ENCODE measurements at places on chromosomes 11 and 22.
A peak's percentile ranks its signal among the peaks of the same experiment; 100 is the strongest.

DNA sequence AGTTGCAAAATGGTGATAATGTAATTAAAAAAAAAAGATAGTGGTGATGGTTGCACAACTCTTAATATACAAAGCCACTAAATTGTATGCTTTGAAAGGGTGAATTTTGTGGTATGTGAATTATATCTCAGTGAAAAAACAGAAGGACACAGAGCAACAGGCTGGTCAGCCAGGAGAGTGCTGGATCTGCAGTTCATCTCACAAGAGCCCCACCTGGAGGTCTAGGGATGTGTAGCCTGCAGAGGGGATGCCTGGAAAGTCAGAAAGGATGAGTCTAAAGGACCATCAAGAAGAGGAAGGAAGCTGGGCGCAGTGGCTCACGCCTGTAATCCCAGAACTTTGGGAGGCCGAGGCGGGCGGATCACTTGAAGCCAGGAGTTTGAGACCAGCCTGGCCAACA, 9.0 kb downstream of the POLR3H start:
- no peaks in the 10 kb centered on the region for H3K36me3 ChIP-seq
- no peak overlapping the region for H3K4me3 ChIP-seq
- DNase-seq = no peak
- no peaks in the 10 kb centered on the region for H3K27me3 ChIP-seq

DNA sequence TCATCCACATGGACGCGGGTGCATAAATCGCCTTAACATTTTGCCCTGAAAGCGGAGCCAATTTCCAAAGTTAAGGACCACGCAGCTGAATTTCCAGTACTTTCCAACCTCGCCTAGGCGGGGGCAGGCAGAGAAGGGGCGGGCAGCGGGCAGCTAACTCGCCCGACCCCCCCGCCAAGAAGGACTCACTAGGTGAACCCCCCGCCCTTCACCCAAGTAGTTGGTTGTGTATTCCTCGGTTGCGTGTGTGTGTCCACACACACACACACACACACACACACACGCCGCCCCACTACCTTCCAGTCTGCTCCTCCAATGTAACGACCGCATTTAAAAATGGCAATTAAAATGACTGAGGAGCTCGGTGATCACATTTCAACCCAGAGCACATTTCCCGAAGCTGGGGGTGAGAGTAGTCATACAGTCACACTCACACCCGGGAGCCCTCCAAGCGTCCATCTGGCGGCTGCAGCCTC, 1.4 kb downstream of the TENM4 start:
- no peak overlapping the region for H3K4me3 ChIP-seq
- no peak overlapping the region for H3K27ac ChIP-seq
- peaks cover 4% of the 10 kb centered on the region for H3K27me3 ChIP-seq
- H3K36me3 ChIP-seq = no peaks in the 10 kb centered on the region
- no peaks in the 10 kb centered on the region for H3K4me1 ChIP-seq

DNA sequence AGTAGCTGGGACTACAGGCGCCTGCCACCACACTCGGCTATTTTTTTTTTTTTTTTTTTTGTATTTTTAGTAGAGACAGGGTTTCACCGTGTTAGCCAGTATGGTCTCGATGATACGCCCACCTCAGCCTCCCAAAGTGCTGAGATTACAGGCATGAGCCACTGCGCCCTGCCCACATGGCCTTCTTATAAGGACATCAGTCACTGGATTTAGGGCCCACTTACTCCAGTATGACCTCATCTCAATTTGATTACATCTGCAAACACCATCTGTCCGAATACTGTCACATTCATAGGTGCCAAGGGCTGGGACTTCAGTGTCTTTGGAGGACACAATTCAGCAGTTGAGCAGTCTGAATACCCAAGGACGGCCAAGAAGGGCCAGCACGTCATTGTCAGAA, 8.2 kb upstream of the PRR5 start:
- no peaks in the 10 kb centered on the region for H3K36me3 ChIP-seq
- H3K4me1 ChIP-seq = peaks cover 6% of the 10 kb centered on the region
- H3K4me3 ChIP-seq = no peak overlapping the region
- no peak overlapping the region for H3K27ac ChIP-seq
- H3K27me3 ChIP-seq = no peaks in the 10 kb centered on the region

DNA sequence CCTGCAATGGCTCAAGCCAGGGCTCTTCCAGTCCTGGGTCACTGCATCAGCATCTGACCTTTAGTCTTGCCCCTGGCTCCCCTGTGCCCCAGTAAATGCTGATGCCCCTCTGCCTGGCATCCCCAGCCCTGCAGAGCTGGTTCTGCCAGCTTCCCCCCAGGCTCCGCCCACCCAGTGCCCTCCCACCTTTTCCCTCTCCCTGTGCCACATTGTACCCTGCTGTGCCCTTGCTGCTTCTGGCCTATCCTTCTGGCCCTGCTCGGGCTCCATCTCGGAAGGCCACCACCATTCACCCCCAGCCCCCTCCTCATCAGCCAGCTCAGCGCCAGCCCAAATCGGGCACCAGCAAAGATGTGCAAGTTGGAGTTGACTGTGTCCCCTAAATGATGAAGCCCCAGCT, 7.4 kb downstream of the CAPN5 start:
- H3K4me1 ChIP-seq = peaks cover 16% of the 10 kb centered on the region
- H3K36me3 ChIP-seq = no peaks in the 10 kb centered on the region
- no peak for DNase-seq
- no peaks in the 10 kb centered on the region for H3K27me3 ChIP-seq
- H3K27ac ChIP-seq = no peak overlapping the region

- H3K4me1 ChIP-seq = peaks cover 19% of the 10 kb centered on the region
- no peaks in the 10 kb centered on the region for H3K36me3 ChIP-seq
- no peak for DNase-seq
- H3K4me3 ChIP-seq = no peak overlapping the region
- H3K27ac ChIP-seq = no peak overlapping the region
- H3K27me3 ChIP-seq = no peaks in the 10 kb centered on the region
Measured at GRCh38 chr11:72525466-72525865, 91.1 kb upstream of the CLPB start.

- no peak for DNase-seq
- peaks cover 4% of the 10 kb centered on the region for H3K4me1 ChIP-seq
- H3K27me3 ChIP-seq = no peaks in the 10 kb centered on the region
Measured at GRCh38 chr11:75536786-75537641, 11.3 kb upstream of the GDPD5 start.

DNA sequence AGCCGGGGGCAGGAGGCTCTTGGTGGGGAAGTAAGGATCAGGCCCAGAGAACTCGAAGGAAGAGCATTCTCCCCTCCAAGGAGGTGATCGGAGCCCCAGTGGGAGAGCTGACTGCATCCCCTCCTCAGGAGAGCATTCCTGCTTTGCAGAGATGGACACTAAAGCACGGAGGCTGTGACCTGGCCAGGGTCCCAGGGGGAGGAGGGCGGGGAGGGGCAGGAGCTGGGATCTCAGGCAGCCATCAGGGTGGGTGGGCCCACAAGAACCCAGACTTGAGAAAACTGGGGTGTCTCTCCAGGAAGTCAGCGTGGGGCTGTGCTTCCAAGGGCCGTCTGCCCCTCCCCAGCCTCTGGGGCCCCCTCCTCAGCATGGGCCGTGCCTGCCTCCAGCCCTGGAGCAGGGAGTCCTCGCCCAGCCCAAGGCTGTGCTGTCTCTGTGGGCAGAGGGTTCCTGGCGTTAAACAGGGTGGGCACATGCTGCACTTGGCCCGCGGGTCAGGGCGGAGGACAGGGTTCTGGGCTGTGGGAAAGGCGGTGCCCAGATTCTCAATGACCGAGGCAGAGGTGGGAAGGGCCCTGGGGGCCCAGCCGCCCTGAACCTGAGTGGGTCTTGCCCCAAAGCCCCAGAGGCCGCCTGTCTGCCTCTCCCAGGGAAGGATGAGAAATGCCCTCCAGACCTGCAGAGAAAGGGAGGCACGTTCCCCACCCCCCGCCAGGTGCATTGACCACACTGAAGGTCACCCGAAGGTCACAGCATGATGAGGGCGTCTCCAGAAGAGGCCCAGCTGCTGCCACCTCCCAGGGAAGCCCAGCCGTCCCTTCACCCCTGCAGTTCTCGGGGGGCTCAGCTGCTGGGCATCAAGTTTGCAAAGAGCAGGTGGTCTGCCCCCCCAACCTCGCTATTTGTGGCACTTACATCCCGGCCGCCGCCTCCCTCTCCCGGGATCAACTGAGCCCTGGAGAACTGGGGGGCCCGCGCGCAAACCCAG, 643 bp downstream of the CEND1 start:
- no peak for DNase-seq
- H3K4me1 ChIP-seq = no peaks in the 10 kb centered on the region
- no peak overlapping the region for H3K27ac ChIP-seq
- no peaks in the 10 kb centered on the region for H3K36me3 ChIP-seq
- no peaks in the 10 kb centered on the region for H3K27me3 ChIP-seq

- no peaks in the 10 kb centered on the region for H3K27me3 ChIP-seq
- peaks cover 65% of the 10 kb centered on the region for H3K36me3 ChIP-seq
- peak overlapping the region; percentile 97 for H3K27ac ChIP-seq
- H3K4me3 ChIP-seq = peak overlapping the region; percentile 11
- DNase-seq = no peak
Measured at GRCh38 chr11:128481135-128481534, 106.2 kb downstream of the ETS1 start.

DNA sequence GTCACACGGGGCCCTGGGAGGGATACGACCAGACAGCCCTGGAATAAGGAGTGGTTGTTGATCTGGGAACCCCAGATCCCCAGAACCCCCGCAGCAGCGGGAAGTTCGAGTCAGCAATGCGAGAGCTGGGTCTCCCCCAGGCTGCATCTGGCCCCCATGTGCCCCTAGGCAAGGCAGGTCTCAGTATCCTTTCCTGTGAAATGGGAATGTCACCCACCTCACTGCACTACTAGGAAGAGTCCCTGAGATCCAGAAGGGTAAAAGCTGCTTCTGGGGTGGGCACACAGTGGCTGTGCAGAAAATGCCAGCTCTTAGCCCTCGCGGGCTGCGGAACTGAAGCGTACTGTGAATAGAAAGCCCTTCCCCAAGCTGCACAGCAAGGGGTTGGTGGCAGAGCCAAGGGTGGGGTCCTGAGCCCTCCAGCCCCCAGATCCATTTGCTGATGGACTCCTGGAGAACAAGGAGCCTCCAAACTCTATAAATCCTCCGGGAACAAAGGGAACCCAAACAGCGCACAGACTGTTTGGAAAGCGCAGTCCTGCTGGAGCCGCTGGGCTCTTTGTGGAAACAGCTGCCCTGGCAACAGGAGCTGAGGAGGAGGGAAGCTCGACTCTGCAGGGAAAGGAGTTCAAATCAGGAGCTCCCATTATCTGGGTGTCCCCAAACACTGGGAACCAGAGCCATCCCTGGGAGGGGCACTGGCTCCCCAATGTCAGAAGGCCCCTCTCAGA, 68.2 kb upstream of the SHISAL1 start:
- DNase-seq = no peak
- H3K36me3 ChIP-seq = no peaks in the 10 kb centered on the region
- no peaks in the 10 kb centered on the region for H3K4me1 ChIP-seq
- H3K27me3 ChIP-seq = no peaks in the 10 kb centered on the region

DNA sequence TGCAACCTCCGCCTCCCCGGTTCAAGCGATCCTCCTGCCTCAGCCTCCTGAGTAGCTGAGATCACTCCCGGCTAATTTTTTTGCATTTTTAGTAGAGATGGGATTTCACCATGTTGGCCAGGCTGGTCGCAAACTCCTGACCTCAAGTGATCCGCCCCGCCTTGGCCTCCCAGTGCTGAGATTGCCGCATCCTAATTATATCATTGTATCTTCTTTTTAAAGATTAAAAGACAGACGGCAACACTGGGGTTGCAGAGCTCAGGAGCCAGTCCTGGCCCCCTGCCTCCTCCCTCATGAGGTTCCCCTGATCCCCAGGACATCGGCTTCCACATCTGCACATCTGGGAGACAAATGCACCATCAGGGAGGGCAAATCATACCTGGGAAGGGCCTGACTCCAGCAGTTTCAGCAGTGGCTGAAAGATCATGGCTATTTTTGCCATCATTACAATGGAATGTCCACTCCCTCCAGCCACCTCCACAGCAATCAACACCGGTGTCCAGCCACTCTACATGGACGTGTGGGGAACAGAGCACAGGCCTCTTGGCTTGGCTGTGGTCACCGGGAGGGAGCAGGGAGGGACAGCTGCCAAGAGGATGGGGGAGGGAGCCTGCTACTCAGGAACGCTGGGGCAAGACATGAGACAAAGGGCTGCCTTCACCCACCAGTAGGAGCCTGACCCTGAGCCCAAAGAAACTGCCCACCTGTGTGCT, 9.2 kb upstream of the CELSR1 start:
- no peak for DNase-seq
- H3K27me3 ChIP-seq = no peaks in the 10 kb centered on the region
- H3K4me3 ChIP-seq = no peak overlapping the region
- no peaks in the 10 kb centered on the region for H3K36me3 ChIP-seq
- no peaks in the 10 kb centered on the region for H3K4me1 ChIP-seq

DNA sequence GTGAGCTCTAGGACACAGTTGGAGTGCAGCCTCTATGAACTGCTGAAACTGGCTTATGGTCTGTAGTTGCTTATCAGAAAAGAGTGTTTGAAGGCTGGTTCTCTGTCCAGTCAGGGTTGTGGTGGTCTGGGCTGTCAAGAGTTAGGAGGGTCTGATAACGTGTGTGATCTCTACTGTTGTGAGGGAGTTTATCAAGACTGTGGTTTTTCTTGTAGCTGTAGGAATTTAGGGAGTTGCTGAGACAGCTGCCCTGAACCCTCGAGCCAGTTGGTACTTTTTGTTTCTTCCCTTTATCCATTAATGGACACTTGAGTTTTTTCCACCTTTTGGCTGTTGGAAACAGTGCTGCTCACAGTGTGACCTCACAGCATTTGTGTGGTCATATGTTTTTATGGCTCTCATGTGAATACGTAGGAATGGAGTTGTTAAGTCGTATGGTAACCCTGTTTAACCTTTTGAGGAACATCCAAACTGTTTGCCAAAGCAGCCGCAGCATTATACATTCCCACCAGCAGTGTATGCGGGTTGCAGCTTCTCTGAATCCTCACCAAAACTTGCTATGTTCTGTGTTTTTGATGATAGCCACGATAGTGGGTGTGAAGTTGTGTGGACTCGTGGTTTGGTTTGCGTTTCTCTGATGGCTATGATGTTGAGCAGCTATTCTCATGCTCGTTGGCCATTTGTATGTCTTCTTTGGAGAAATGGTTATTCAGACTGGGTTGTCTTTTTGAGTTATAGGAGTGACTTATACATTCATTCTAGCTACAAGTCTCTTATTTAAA, 20.9 kb upstream of the DGCR8 start:
- peaks cover 4% of the 10 kb centered on the region for H3K36me3 ChIP-seq
- no peak overlapping the region for H3K4me3 ChIP-seq
- H3K27ac ChIP-seq = peak overlapping the region; percentile 28
- H3K27me3 ChIP-seq = no peaks in the 10 kb centered on the region

Data from naive thymus-derived CD4-positive, alpha-beta T cell (primary cell).